ENCODE measurements at places on chromosomes 16 and 17.
A peak's percentile ranks its signal among the peaks of the same experiment; 100 is the strongest.

DNA sequence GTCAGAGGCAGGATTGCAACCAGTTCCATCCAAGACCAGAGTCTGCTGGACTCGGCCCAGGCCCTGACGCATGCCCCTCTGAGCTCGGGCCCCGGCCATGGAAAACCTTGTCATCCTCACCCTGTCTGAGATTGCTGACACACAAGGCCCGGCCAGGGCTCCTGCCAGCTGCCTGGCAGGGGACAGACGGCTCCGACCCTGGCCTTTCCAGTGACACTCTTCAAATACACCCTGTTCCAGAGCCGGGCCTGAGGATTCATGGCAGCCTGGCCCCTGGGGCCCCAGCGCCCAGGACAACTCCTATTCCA is 3.2 kb upstream of the PABPN1L start:
- DNase-seq: no peak

- no peak for DNase-seq
Measured at GRCh38 chr17:31491376-31492131, 100.1 kb downstream of the RAB11FIP4 start.

GRCh38 chr16:2905988-2906387 is 5.7 kb upstream of the FLYWCH1 start:
- no peak for DNase-seq

DNA sequence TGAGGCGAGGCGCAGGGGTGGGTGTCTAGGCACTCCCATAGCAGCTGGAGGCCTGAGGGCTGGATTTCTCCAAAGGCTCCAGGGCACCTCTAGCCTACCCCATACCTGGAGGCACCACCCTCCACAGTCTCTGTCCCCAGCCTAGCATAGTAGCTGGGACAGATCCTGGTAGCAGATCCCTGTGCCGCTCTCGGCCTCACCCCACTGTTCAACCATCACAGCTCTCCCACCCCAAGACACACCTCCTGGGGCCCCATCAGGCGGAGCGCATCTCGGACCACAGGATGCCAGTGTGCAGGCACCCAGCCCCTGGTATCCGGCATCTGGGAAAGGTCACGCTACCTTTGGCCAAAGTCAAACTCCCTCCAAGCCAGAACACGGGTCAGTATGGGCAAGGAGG is 7.1 kb downstream of the BTBD17 start:
- no peak for DNase-seq

GRCh38 chr17:44323359-44324091 is 1.1 kb downstream of the SLC25A39 start:
- no peak for DNase-seq

DNA sequence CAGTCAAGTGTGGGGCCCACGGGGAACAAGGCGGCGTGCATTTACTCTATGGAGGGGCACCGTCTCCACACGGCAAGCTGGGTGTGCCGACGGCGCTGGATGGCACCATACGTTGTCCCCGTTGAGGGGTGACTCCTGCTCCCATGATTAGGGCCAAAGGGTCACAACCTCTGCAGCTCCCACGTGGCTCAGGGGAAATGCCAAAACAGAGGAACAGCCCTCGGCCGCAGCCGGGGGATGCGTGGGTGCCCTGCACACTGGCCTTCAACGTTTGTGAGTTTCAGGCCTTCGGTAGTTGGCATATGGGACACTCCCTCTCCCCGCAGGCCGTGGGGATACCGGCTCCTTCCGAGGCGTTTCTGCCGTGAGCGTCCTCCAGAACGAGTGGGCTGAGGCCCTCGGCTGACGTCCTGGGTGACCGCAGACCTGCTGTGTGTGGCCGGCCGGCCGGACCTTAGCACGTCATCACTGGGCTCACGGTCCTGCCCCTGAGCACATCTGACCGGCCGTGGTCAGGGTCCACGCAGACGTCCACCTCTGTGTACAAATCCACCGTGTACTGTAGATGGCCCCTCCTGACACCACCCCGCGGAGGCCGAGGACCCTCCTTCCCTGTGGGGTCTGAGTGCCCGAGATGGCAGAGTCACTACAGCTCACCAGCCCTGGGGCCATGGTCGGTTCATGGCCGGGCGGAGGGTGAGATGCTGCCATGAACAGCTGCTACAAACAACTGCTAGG is 4.8 kb upstream of the METRNL start:
- DNase-seq: no peak

DNA sequence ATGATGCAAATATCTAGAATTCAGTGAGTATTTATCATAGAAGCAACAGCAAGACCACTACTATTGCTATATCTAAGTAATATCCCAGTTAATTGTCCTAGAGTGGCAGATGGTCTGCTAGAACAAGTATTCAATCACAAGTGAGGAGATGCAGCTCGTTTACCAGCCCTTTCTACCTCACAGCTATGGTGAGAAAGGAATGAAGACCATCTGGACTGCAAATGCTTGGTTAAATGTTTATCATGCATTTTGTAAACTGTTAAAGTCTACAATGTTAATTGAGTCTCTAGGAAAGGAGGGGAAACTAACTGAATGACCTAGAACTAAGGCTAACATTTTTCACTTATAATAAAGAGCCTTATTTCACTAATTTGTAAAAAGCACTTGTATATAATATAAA is 52.5 kb downstream of the CNOT1 start:
- no peak for DNase-seq

DNA sequence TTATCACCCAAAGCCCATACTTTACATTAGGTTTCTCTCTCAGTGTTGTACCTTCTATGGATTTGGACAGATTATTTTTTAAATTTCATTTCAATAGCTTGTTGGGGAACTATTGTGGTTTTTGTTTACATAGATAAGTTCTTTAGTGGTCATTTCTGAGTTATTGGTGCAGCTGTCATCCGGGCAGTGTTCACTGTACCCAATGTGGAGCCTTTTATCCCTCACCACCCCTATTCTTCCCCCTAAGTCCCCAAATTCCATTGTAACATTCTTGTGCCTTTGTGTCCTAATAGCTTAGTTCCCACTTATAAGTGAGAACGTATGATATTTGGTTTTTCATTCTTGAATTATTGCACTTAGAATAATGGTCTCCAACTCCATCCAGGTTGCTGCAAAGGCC is 57.5 kb downstream of the SLFN11 start:
- no peak for DNase-seq

- peak; percentile 73 for DNase-seq
Measured at GRCh38 chr17:40124279-40125141, 2.7 kb downstream of the MSL1 start.

DNA sequence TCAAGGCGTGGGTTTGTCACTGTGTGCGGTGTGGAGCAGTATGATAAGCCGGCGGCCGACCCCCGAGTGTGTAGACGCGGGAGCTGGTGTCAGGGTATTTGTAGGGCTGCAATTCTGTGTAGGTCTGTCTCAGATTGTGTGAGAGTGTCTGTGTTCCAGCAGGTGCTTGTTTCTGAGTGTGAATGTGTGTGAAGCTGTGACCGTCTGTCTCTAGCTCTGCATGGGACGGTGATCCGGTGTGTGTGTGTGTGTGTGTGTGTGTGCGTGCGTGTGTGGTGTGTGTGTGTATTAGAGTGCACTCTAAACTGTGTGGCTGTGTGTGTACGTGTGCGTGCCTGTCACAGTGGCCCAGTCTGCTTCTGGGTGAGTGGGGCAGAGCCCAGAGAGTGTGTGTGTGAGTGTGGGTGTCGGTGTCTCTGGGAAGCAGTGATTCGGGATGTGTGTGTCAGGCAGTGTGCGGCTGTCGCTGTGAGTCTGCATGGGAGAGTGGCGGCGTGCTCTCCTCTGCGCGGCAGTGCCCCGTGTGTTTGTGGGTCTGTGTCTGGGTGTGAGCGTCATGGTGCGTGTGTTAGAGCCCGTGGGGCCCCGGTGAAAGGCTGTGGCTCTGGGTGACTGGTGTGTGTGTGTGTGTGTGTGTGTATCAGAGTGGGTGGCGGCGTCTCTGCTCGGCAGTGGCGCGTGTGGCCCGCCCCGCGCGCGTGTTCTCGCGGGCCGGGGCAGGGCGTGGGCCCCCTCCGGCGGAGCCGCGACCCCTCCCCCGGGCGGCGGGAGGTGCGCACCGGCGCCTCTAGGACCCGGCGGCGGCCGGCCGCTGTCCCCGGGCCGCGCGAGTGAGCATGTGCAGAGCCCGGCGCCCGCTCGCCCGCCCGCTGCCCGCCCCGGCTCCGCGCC is at the start of gene WSCD1:
Gene WSCD1, plus strand, starts transcription at position 841 of the 891 bp plus-strand sequence. CDS start 10,280 bp downstream, outside the sequence.
- peak; percentile 60 for DNase-seq

DNA sequence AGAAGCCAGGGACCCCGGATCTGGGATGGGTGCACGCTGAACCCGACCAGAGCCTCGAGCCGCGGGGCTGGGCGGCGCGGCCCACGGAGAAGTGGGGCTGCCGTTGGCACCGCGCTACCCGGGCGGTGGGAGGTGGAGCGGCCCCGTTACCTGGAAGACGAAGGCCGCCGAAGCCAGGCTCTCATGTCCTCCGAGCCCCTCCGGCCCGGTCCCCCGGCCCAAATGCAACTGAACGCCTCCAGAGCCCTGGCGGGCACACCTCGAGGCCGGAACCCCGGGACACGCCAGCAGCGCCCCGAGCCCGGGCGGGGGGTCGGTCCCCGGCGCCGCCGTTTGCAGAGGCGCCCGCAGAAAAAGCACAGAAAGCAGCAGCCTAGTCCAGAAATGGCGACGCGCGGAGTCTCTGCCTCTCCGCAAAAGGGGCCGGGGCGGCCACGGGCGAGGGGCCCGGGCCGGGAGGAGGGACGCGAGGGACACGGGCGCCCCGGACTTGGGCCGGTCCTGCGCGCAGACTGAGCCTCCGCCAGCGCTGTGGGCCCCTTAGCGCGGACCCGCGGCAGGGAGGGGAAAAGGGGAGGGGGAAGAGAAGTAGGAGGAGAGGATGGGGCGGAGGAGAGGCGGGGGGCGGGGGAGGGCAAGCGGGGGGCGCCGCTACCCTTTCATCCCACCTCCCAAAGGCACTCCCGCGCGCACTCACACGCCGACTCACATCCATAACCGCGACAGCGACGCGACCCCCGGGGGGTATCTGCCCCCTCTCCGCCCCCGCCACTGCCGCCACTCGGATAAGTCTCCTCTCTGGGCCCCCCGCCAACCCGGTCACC is 1.4 kb downstream of the AXIN2 start:
- DNase-seq: peak; percentile 71

DNA sequence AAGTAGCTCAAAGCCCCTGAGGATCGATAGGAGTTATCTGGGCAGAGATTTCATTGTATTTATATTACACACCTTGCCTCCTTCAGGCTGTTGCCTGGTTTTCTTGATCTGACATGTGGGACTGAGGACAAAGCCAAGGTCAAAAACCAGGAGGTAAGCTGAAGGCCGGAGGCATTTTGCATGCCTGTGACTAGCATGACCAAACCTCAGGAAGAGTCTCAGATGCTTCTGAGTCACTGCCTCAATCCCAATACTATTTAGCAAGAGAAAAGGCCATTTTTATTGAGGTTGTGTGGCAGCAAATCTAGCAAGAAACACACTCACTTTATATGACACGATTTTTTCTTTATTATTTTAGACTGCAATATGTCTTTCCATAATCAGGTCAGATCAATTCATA is 968.1 kb downstream of the CDH11 start:
- DNase-seq: no peak

DNA sequence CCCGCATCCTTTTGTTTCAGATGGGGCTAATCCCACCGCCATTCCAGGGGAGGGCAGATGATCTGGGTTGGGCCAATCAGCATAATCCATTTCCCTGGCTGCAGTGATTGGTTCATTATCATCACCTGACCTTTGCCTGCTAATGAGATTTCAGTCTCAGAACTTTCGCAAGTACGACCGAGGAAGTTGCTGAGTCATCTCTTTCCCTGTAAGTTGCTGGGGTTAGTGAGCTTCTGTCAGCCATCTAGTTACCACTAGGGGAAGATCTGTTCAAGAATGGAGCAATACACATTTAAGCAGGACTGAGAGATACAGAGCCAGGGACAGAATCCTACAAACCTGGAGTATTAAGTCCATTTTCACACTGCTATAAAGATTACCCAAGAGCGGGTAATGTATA is 65.3 kb upstream of the NUDT7 start:
- peak; percentile 79 for DNase-seq

DNA sequence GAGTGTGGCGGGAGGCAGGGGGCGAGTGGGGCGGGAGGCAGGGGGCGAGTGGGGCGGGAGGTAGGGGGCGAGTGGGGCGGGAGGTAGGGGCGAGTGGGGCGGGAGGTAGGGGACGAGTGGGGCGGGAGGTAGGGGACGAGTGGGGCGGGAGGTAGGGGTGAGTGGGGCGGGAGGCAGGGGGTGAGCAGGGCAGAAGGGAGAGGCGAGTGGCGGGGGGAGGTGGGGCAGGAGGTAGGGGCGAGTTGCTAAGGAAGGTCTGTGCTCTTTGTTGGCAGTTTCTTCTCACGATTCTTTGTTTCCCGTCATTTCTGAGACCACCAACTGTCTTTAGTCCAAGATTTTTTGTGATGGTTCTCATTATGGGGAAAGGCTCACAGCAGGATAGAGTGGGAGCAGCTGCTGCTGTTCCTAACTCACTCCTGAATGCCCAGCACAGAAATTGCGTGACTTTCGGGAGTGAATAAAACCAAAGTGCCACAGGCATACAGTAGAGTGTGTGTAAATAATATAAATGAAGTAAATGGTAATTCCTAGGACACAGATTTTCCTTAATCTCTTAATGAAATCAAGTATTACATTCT is 44.7 kb downstream of the COG7 start:
- peak; percentile 16 for DNase-seq

DNA sequence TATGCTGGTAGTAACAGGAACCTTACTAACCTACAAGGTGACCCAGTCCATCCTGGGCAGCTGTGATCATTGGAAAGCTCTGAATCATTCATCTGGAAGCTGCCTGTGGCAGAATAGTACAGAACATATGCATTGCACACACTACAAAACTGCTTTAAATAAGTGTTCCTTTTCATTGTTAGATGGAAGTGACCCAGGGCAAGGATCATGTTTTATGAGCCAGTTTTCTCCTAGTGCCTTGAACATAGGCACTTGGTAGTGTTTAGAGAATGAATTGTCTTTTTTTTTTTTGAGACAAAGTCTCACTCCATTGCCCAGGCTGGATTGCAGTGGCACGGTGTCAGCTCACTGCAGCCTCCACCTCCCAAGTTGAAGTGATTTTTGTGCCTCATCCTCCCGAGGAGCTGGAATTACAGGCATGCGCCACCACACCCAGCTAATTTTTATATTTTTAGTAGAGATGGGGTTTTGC is 55.4 kb downstream of the TENT4B start:
- DNase-seq: no peak

- DNase-seq: peak; percentile 10
Measured at GRCh38 chr17:34451313-34451712, 88.3 kb upstream of the CCL1 start.

DNA sequence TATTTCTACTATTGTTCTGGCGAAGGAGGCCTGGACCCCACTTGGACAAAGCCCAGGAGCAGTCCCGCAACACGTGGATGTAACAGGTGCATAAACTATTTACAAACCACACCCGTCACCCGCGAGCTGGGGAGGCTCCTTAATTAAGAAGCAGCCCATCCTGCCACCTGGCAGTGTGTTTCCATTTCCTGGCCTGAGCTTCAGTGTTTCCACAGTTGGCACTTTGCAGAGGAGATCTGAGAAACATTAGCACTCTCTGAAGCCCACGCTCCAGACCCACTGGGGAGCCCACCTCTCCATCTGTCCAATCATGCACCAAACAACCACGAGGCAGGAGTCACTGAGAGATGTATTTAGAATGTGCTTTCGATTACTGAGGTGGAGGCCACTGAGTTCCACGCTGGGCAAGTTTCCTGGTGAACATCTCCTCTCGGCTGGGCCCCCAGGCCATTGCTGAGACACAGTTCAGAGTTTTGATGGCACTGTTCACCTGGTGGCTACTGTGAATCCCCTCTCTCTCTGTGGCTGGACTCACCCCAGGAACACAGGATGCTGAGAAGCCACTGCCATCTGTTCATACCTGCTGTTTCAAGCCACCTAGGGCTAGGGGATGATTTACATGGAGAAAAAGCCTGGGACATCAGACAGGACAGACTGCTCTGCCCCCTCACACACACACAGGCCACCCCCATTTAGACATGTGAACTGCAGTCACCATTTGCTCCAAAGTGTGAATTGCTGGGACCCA is 129.1 kb downstream of the AIPL1 start:
- DNase-seq: no peak

- DNase-seq: peak; percentile 95
Measured at GRCh38 chr16:30052671-30053372, 12.7 kb upstream of the ALDOA start.

All from GM23338 (cell line).